ENCODE measurements at places on chromosomes 4 and X.

GRCh38 chr4:162700358-162700757, 466.3 kb downstream of the NAF1 start:
- no peak for DNase-seq

GRCh38 chrX:100904433-100904832, 24.3 kb downstream of the XKRX start:
- no peak for DNase-seq

DNA sequence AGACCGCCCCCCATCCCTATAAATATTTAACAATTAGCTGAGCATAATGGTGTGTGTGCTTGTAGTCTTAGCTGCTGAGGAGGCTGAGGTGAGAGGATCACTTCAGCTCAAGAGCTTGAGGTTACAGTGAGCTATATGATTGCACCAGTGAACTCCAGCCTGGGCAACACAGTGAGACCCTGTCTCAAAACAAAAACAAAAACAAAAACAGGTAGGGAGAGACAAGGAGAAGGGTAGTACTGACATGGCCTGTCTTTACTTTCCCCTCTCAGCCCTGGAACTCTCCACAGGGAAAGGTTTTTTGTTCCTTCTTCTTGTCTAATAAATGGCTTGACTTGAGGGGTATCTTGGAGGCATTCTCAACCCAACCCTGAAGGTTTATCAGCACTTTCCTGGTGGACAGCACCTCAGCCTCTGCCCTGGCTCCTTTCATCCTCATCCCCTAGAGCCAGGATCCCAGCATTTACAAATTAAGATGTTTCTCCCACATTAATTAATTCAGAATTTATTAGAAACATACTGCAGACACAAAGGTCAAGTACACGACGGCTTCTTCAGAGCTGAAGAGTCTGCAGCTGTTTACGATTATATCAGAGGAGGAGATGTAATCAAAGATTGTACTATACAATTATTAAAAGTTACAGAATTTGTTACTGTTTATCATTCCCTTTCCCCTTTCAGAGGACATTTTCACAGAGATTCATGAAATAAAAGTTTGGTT, 131.8 kb downstream of the AFF1 start:
- DNase-seq: no peak

DNA sequence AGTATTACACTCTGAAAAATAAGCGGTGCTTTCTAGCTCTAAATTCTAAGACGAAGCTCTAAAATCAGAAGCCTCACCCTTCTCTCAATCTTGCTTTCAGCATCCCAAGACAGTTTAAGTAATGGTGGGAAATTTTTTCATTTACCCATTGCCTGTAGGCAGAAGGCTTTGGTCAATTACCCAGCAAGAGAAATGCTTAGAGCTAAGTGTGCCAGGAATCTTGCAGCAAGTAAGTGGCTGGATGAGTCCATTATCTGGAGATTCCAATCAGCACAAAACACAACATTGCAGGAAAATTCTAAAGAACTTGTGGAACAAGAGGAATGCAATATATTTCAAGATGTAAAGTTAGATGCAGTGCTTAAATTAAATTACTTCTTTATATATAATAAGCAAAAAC, 28.4 kb downstream of the USP26 start:
- no peak for DNase-seq

GRCh38 chrX:153576239-153576870, 22.6 kb downstream of the CCNQ start:
- no peak for DNase-seq

DNA sequence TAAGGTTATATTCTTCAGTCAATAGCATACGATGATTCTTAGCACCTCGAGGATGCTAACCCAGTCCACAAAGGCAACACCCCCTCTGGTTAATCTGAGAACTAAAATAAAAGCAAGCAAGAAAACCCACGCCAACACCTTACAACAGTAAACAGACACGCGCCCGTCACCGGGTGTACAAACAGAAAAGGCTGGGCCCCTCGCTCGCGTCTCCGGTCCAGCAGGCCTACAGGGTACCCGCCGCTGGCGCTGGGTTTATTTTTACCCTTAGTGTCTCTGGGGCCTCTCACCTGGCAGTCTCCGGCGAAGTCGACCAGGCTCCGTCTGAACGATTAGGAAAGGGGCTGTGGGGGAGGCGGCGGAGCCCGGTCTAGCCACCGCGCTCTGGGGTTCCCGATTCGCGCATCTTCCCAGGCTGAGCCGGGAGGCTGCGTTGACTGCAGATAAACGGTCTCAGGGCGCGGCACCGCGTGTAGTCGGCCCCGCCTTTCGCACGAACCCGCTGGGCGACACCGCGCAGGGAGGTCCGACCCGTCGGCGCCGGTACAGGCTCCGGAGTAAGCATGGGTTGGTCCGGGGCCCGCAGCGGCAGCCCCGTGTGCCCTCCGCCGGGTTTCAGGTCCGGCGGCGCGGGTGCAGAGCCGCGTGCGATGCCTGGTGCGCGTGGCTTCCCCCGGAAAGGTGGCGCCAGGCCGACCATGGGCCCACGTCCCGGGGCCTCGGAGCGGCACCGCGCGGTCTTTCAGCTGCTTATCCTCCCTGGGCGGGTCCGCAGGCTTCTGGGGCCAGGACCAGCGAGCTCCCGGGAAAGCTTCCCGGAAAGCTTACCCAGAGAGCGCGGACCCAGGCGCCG, 441 bp downstream of the SLC9B2 start:
- peak; percentile 56 for DNase-seq

Measured in T1000 (cell line).